Esophagus (tissue), 2 donors: ENCODE measurements at places on chromosomes 16 and 17. TPM values are rescaled to one million over a fixed set of nuclear protein-coding genes. Genes with fewer than 3 reads are reported as not detected.

Gene CFAP97D1
- polyA plus RNA-seq: 0.01 TPM

Gene MTHFSD
- polyA plus RNA-seq: 14.1 TPM

Gene PDILT
- polyA plus RNA-seq: not detected

Gene SLFN12
- polyA plus RNA-seq: 2.0 TPM

Gene OR4D2
- not detected for polyA plus RNA-seq

Gene ZNF768
- polyA plus RNA-seq: 15.2 TPM
